Suppressor macrophage (primary cell): ENCODE measurements at places on chromosomes 2 and 18.

DNA sequence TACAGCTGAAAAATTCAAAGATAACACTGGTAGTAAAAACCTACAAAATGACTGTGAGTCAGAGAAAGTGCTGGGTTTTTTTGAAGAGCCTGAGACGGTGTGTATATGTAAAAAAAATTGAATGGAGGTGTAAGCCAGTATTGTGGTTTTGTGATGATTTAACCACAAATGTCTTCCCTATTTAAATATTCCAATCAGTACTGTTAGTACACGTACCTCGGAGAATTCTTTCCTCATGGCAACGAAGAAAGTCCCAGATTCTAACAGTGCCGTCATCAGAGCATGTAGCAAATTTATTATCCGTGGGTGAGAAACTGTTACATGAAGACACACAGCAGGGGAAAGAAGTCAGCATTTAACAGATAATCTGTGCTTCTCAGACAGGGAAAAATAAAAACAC is 48.1 kb downstream of the WDR33 start:
- DNase-seq, result no peak

DNA sequence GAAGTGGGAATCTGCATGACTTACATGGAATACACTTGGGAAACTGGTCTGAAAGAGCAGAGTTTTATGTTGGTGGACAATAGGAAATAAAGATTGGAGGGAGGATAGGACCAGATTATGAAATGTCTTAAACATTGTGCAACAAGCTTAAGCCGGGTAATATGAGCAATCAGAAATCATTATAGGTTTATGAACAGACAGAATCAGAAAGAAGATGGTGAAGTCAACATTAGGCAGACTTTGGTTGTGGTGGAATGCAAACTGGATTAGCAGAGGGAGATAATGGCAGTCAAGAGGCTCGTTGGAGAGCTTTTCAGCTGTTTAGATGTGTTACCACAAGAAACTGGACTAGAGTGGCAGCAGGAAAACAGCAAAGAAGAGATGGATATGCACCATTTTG is 43.5 kb downstream of the CRIM1 start:
- DNase-seq, result no peak

DNA sequence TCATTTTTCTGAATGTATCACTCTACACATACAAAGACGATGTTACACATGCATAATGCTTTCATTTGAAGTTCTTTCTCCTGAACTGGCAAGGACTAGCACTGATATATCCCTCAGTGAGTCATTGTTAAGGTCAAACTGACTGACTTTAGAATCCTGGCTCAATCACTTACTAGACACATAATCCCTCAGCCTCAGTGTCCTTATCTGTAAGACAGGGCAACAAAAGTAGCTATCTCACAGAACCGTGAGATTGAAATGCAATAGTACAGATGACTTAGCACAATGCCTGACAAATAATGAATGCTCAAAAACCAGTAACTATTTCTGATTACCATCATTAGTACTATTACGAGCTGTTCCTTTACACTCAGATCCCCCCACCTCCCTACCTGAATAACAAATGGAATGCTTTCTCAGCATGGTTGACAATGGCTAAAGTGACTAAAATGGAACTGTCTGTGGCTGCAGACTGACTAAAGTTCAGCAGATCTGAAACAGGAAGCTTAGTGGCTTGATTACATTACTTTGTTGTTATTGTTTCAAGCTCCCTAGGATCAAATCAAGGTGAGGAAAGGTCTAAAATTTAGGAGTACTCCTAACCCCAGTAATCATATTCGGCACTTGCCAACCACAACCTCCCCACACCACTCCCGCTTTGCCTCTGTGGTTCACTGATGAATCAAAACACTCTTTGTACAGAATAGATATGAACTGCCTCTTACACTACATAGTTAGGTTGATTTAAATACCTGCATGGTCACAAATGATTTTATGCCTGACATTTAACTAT is 35.8 kb upstream of the CACNB4 start:
- DNase-seq, result no peak

- DNase-seq, result no peak
Measured at GRCh38 chr2:39007875-39008504, 112.9 kb downstream of the SOS1 start.

DNA sequence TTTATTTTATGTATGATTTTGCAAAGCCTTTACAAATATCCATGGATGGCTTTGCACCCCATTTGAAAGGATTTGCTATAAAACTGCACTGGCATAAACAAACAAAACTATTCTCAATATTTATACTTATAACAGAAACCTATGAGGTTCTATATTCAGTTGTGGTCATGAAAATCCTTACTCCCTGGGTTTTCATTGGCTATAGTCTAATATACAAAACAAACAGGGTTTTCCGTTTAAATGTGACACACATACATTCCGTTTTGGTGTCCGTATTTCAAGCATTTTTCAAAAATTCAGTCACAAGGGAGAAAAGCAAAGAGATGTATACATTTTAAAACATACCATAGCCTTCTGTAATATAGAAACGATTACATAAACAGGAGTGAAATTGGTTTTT is 100.0 kb downstream of the TCF4 start:
- DNase-seq, result no peak

DNA sequence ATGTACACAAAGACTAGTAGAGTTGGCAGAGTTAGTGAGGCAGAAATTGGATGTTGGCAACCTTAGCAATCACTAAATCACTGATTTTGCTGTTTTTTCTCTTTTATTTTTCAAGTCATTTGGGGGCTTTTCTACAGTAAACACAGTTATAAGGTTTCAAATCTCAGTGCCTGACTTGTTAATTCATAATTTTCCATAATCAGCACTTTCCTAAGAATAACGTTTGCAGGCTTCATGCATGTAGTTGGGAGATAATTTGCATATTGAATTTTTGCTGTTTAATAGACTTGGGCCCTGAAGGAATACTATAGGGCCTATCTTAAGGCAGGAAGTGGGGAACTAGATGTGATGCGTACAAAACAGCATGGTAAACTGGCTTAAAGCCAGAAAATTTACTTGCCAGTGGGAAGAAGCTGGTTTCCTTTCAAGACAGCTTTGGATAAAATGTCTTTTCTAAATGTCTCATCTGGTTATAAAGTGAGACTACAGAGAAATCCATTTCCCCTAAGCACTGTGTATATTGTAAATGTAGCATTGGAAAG is 127.2 kb upstream of the SMIM21 start:
- no peak for DNase-seq

DNA sequence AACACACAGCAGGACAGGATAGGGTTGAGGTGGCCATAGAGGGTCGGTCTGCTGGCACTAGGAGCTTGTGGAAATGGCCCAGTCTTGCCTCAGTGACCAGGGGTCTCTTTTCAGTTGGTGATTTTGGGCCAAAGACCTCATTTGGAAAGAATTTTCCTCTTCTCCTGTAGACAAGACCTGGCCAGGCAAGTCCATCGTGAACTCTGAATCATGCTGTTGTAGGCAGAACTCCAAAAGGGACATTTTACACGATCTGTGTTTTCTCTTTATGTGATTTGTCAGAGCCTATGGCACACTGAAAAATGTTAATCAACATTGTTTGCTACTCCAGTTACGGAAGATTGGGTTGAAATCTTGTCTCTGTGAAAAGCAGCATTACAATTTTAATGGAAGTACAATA is 126.1 kb upstream of the PXDN start:
- no peak for DNase-seq

GRCh38 chr18:54075689-54076088 is 148.8 kb downstream of the MBD2 start:
- DNase-seq, result no peak

- no peak for DNase-seq
Measured at GRCh38 chr2:194090251-194090905, 1566.6 kb upstream of the SLC39A10 start.

DNA sequence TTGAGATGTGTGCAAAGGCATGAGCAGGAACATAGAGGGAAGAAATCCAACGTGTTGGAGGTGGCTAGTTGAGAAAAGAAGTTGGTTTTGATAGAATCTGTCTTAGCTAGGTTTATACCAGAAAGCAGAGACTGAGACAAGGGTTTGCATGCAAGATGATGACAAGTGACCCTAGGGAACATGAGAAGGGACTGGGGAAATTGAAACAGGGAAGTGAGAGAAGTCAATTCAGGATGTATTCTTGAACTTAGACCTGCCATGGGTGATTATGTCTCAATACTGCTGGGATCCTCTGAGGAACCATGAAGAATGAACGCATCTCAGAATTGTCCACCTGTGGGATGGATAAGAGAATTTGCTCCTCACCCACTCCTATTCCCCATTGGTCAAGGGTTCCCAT is 20.5 kb downstream of the IL36A start:
- DNase-seq, result peak; percentile 70

DNA sequence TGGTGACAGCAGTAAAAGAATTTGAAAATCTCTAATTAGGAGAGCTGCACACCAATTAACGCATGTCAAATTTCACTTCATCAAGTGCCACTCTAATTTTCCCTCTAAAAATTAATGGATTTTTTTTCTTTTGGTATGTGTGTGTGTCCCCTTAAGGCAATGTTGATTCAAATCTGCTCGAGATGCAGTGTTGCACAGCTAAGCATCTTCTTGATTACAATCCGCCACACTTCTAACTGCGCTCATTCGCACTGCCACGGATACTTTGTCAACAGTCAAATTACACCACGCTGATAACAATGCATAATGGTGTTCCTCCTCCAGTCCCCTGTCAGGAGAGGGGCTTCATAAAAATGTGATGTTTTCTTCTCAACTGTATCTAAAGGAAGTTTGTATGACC is 261.4 kb downstream of the MEIS1 start:
- DNase-seq, result no peak

DNA sequence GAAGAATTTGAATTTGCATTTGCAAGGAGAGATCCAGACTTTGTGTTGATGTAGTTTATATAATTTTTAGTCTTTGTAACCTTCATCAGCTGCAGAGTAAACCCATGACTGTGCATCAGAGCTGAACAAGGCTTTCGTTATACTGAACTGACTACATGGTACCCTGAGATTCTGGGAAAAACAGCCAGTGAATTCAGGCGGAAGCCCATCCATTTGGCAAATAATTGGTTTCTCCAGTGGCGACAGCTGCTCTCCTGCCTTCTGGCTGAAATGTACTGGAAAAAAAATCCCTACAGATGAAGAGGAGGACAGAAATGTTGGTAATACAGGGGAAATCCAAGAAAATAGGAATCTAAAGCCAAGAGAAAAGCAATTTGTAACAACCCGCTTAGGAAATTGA is 657.5 kb upstream of the CDH7 start:
- no peak for DNase-seq

GRCh38 chr2:217440000-217440399 is 562.8 kb downstream of the TNS1 start:
- no peak for DNase-seq

DNA sequence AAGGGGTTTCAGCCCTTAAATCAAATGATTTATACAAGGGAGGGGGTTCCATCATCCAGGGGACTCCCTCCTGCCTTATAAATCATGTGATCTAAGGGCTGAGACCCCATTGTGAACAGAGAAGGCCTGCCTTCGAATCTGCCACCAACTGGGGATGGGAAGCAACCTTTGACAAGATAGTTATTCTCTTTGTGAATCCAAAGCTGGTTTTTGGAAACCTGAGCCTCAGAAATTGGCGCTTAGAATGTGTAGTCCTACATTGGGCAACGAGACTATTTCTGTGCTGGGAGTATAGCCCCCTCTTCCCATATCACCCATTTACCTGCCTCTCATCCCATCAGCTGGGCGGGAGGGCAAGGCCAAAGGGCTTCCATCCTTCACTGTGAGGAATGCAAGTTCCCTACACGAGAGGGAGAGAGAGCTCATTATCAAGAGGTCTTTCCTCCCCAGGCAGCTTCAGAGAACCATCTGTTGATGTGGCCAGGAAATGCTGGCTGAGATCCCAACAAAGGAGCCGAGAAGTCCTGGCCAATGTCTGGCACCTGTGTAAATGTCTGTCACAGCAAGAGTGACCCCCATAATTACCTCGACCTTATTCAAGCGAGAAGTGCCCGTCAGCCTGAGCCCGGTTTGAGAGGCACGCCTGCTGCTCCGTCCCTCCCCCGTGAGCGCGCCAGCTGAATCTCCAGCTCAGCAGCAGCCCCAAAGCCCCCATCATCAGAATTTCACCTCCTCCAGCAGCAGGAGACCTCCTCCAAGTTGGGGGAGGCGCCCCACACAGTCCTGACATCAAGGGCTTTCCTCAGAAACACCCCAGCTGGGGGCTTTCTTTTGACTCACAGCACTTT is 48.4 kb upstream of the APCDD1 start:
- no peak for DNase-seq

DNA sequence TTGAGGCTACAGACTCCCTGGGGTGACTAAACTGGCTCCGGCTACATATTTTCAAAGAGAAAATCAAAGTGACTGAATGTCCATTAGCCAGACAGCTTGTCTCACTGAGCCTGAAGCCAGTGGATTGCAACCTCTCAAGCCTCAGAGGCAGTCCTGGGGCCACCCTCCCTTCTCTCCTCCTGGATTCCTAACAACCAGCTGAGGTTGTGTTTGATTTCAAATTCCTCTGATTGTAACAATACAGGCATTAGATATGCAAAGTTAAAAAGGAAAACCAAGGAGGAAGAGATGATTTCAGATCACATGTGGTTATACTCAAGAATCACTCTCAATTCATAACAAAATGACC is 101.0 kb upstream of the LMAN1 start:
- DNase-seq, result no peak

GRCh38 chr2:224716921-224717320 is 756 bp upstream of the CCDC195 start:
- DNase-seq, result no peak

DNA sequence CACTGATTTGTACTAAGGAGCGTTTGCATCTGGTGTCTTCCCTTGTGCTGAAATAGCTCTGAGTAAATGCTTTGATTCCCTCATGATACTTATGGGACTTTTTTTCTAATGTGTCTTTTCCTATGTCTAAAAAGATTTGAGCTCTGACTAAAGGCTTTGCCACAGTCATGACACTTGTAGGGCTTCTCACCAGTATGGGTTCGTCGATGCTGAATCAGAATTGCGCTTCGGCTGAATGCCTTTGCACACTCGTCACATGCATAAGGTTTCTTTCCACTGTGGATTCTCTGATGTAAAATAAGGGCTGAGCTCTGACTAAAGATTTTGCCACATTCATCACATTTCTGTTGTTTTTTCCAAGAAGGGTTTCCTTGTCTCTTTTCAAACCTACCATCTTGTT is 8.0 kb downstream of the ZNF396 start:
- no peak for DNase-seq

DNA sequence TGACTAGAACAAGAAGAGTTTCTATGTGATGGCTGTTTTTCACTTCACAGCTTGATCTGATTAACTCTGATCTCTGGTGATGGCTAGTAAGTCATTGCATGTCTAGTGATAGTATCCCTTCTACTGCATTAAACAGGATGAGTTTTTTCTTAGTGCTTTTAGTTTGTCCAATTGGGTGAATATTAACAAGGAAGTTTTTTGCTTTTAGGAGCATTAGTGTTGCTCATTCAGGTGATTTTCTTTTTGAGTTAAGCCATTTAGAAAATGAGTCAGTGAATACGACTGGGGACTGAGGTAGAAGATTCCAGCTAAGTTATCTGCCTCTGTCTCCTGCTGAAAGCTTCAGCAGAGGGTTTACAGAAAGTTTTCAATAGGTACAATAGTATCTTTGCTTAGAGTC is 306.7 kb downstream of the PIK3C3 start:
- no peak for DNase-seq
